Central memory CD4-positive, alpha-beta T cell (primary cell): ENCODE measurements at places on chromosomes 7 and 10.

DNA sequence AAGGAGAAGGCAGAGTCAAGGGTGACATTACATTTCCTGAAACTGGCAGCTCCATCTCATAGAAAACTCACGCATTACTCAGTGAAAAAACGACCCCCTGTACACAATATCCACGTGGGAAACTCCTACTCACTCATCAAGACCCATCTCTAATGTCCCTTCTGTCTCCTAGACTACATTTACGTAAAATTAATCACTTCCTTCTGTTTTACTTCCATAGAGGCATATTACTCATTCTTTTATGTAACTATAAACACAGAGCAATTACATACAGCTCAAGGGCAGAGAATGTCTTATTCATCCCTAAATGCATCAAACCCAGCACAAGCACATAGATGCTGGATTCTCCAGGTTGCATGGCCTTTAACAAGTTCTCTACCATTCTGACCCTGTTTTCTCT is 281.8 kb downstream of the KCNMA1 start:
- no peak for DNase-seq

DNA sequence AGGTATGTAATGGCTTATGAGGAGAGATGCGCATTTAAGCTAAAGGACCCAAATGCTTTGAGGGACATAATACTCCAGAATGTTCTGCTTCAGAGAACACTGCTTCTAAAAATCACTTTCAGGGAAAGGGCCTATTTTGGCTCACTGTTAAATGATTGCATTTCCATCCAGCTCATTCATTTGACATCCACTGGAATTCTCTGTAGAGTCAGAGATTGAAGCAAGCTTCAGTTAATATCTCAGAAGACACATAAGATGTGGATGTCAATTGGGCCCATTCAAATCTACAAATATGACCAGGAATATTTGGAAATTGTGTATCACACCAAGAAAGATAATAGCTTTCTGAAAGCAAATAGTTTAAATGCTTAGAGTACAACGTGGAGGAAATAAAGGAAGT is 209.9 kb upstream of the VSTM2A start:
- no peak for DNase-seq

- no peak for DNase-seq
Observed at GRCh38 chr10:120456143-120456625, 843 bp upstream of the PLPP4 start.

DNA sequence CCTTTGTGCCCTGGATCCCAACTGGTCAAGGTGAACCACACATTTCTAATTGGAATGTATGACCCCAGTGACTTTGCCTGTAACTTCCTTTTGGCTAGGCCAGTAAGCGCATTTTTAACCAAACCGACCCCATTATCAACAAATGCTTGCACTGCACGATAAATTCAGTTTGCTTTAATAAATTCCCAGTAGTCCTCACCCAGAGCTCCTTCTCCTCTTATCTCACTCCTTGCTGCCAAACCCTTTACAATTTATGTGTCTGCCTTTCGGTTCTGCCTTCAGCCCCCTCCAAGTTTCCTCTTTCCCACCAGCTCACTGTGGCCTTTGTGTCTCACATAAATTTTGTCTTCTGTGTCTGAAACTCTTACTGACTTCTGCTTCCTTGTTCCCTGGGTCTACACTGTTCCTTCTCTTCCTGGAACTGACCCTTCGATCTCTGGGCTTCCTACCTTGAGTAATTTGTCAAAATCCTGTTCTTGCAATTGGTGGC is 59.0 kb downstream of the TBXAS1 start:
- DNase-seq = no peak

DNA sequence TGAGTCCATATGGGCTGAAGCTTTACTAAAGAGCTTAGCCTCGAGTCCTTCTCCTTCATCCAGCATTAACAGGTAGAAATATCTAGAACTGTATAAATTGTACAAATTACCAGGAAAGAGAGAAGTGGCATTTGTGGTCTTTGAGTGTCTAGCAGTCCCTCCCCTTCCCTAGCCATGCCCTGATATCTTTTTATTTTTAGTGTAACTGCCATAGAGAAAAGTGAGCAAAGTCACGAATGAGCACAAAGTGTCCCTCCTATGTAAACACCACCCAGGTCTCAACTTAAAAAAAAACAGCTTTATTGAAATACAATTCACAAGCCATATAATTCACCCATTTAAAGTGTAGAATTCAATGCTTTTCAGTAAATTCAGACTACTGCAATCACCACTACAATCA is 339.0 kb upstream of the ZMIZ1 start:
- DNase-seq = no peak

DNA sequence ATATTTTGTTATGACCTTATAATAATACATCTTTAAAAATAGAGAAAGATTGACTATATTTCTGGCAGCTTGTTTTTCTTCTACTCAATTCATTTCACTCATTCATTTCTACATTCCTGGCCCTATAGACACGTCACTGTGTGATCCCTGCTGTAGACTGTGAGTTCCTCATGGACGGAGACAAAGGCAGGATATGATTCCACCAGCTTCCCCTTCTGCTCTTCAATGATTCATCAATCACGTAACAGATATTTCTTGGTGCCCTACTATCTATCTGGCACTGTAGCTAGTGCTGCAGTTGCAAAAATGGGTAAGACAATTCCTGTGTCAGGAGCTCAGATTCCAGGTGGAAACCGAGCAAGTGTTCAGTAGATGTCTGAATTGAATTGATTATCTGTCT is 415.0 kb downstream of the SFMBT2 start:
- DNase-seq = no peak

DNA sequence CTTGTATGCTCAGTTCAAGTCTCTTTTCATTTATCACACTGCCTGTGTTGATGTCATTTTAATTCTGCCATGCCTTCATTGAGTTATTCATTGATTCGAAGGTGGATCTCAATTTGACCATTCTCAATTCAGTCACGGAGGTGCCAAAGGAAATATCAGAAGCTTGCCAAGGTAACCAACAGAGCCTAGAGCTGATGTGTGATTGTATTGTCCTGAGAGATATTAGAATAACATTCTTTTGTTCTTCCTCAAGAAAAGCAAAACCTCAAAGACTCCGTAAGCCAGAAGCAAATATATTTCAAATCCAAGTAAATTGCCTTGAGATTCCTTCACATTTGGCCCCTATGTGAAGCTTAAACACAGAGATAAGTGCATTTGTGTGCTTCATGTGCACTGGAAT is 345.3 kb downstream of the CXCL12 start:
- DNase-seq = no peak

- DNase-seq = no peak
Observed at GRCh38 chr7:71132377-71133231, 660 bp downstream of the GALNT17 start.

GRCh38 chr10:58143944-58144343 is 123.8 kb downstream of the IPMK start:
- DNase-seq = no peak

GRCh38 chr10:110487411-110488331 is 10.0 kb upstream of the DUSP5 start:
- DNase-seq = no peak

DNA sequence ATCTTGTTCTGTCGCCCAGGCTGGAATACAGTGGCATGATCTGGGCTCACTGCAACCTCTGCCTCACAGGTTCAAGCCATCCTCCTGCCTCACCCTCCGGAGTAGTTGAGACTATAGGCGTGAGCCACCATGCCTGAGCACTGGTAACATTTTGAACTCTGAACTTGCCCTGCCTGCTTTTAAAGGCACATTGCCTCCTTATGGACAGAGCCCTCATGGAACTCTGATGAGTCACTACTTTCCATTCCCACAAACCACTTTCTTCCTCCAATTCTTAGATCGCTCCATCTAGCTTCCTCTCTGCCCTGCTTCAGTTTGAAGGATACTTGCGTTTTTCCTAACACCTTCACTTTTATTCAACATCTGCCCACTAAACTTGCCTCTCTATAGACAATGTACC is 38.1 kb downstream of the PRPS1L1 start:
- no peak for DNase-seq

DNA sequence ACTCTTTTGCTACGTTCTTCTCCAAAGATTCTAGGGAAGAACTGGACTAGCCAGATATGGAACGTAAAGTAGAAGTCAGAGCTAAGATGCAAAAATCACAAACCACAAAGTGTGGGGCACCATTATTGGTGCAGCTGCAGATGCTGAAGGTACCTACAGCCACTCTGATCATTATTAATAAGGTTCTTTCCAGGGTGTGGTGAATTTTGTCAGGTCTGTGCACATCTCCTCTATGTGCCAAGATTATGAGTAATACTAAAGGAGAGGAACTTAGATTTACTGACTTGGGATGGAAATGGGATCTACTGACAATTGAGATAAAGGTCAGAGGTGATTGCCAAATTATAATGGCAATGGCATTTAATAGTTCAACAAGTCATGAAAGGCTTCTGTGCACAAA is 148.2 kb downstream of the RAPGEF5 start:
- no peak for DNase-seq

DNA sequence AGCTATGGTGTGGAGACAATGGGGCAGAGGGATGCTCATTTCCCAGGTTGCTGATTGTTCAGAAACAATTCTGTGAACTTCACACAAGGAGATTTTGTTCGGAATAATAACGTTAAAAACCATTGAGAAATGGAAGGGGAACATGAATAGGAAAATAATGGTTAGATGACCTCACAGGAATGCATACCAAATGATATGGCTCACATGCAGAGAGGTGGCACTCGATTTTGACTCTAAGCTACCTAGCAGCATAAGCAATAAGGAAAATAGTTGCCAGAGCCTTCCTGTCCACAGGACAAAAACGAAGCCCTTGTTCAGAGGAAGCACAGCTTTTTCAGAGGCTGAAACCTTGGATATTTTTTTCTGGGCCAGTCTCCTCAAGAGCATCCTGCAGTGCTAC is 293.1 kb downstream of the ZEB1 start:
- no peak for DNase-seq

DNA sequence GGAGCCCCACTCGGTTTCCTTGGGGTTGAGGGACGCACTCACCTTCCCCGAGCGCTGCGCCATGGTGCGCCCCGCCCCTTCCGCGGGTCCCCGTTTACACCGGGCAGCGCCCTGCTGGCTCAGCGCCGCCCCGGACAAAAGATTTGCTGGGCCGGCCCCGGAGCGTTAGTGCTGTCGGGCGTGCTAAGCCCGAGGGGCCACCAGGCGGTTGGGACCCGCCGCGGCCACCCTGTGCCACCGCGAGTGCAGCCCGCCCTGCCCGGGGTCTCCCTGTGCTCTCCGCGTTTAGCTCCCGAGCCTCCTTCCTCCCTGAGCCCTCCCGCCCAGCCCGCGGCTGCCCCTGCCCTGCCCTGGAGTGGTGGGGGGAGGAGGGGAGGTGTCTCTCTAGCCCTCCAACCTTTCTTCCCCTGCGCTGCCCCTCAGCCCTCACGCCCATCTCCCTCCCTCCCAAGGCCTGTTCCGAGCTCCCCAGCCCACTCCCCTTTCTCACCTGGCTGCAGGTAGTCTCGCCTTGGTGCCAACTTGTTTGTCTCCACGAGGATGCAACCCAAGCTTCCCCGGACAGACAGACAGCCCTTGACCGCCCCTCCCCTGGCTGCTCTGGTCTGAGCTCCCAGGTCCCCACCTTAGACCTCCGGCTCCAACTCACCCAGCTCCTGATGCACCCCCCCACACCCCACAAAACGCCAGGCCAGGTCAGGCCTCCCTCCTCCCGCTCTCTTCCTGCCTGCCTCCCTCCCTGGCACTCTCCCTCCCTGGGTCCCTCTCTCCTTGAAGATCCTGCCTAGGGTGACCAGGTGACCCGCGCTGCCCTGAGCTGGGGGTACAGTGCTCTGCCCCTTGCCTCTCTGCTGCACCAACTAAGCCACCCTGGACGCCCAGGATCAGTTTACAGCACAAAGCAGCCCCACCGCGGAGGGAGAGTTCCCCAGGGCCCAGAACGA is at the start of gene CRYGN:
CRYGN (minus strand) TSS at position 287 of the 944 bp plus-strand sequence; CDS start at position 63, 224 bp downstream.
- DNase-seq = no peak

- DNase-seq = no peak
Observed at GRCh38 chr10:97058521-97058920, 127.2 kb downstream of the SLIT1 start.

DNA sequence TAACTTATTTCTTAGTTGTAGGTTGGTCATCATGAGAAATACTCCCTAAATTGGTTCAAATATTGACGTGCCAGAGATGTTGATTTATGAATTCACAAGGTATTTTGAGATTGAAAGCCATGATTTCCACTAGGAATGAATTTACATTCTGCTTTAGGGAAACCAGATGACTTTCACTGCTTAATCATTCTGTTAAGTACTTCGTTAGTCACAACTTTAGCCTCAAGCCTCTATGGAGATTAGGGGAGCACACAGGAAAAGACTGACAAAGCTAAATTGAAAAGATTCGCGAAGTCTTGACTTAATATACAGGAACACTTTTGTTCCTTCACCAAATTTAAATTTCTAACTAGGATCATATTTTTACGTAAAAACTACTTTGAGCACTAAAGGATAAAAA is 250.4 kb upstream of the CACNA2D1 start:
- no peak for DNase-seq

GRCh38 chr10:44190541-44190940 is 194.4 kb downstream of the CXCL12 start:
- DNase-seq = no peak

DNA sequence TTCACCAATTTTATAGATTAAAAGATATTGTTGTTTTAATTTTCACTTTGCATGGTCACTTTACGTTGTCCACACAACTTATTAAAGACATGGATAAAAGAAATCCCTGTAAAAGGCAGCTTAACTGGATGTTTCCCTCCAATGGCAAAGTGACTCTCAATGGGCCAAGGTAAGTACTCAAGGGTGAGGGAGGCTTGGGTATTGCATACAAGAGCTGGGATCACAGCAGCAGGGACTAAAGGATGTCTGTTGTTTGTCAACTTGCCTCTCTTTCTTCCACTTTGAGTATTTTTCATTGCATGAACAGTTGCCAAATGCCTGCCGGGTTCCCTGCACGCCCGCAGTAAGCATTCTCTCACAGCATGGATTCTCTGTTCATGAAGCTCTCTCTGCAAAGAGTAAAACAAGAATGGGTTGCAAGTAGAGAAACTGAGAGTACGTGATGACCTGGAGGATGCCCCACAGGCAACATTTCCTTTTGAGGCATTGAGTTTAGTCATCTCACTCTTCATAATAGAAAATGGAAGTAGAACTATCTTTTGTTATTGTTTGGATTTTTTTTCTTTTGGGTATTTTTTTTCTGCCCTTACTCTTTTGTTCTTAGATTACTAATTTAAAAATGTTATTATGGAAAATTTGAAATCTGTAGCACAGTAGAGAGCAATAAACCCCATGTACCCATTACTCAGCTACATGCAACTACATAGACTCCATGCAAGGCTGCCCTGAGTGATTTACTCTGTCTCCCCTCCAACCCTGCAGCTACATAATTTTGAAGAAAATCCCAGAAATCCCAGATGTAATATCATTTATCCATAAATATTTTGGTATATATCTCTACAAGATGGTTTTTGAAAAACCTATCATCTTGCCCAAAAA is 26.3 kb downstream of the GPR141 start:
- DNase-seq = no peak
